ENCODE measurements at places on chromosomes 1 and 21.

- DNase-seq, result no peak
Observed at GRCh38 chr1:55876276-55877060, 661.3 kb upstream of the USP24 start.

- DNase-seq, result no peak
Observed at GRCh38 chr1:53981220-53981619, 35.1 kb downstream of the LRRC42 start.

DNA sequence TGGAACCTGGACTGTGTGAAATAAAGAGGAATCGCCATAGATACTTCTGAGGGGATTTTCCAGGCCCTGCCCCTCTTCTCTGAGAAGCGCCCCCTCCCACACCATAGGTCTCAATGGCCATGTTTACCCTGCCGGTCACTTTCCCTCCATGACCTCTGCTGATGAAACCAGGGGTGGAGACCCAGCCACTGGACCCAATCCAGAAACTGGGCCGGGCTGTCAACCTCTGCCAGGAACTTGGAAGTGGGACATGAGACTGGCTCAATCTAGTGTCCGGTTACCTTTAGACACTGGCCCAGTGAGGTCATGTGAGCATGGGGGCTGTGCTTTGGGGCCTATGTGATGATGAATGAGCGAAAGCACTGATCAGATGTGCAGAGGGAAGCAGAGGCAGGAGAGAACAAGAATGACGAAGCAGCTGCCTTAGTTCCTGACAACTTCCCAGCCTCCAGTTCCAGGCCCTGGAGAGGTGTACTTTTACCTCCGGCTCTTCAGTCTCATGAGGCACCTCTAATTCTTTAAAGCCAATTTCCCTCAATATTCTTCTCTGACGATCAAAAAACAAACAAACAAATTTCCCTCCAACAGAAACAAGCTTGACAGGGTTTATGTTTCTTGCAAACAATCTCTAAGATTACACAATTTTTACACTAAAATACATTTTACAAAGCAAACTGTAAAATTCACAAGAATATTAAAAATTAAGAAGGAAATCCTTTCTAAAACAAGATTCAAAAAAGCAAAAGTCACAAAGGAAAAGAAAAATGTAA is 4.9 kb downstream of the ASAP3 start:
- DNase-seq, result peak; percentile 80

DNA sequence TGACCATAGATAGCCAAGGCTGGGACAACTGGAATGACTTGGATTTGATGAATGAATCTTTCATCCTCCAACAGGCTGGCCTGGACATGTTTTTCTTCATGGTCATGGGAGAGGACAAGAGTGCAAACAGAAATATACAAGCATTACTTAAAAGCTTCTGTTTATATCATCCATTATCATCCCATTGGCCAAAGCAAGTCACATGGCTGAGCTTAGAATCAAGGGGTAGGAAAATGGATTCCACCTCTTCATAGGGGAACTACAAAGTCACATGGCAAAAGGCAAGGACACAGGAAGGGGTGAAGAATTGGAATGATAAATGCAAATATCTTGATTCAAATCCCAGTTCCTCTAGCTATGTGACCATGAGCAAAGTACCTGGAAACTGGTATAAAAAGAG is 90.2 kb upstream of the BARHL2 start:
- no peak for DNase-seq

DNA sequence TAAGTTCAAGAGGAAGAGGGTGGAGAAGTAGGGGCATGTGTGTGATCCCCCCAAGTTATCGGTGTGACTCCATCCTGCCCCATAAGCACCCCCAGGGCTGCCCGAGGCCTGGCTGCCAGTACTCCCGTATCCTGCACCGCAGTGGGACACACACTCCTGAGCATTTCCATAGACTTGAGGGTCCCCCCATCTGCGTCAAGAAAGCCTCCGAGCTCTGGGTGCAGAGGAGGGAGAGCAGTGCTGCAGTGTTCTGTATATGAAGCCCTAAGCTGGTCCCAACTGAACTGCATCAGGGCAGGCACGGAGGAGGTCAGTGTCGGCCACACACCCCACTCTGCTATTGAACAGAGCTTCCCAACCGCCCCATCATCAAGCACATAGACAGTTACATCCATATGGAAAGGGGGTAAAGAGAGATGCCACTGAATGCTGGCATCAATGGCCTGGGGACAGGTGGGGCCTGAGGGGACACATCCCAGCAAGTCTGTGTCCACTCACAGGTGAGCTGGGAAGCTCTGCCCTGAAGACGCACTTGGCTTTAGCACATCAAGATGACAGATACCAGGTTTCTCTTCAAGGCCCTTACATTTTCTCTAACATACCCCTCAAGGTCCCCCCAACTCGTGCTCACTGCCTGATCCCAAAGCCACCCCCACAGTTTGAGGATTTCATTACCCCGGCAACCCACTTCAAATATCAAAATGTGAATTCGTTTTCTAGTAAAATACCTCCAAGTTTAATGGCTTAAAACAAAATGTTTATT is 64.3 kb downstream of the EVA1C start:
- DNase-seq, result no peak

DNA sequence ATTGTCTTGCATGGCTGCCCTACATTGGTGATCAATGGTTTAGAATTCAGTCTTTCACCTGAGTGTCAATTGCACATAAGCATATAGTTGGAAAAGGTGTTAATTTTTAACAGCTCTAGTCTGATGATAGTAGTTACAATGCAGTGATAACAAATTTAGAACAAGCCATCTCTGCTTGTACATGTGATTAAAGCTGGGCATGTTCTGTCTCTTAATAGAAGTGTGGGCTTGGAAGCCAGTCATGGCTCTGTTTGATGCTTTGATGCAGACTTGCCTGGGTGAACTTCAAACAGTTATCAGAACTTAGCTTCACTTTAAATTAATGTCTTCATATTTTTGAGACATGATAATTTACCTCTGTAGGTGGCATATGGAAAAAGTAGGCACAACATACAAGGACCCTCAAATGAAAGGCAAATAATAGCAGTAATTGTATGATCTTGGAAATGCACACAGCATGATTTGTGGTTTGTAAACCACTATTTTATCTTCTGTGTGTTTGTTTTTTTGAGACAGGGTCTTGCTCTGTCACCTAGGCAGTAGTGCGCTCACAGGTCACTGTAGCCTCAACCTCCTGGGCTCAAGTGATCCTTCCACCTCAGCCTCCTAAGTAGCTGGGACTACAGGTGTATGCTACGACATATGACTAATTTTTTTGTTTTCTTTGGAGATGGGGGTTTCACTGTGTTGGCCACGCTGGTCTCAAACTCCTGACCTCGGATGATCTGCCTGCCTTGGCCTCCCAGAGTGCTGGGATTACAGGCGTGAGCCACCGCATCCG is 3.8 kb downstream of the DDI2 start:
- no peak for DNase-seq

GRCh38 chr1:165143437-165144065 is 213.0 kb downstream of the LMX1A start:
- DNase-seq, result no peak

GRCh38 chr21:40770435-40771055 is 76.4 kb downstream of the DSCAM start:
- DNase-seq, result no peak

GRCh38 chr1:185837711-185838110 is 103.5 kb downstream of the HMCN1 start:
- DNase-seq, result no peak

GRCh38 chr21:34671891-34672290 is 3.1 kb downstream of the CLIC6 start:
- no peak for DNase-seq

DNA sequence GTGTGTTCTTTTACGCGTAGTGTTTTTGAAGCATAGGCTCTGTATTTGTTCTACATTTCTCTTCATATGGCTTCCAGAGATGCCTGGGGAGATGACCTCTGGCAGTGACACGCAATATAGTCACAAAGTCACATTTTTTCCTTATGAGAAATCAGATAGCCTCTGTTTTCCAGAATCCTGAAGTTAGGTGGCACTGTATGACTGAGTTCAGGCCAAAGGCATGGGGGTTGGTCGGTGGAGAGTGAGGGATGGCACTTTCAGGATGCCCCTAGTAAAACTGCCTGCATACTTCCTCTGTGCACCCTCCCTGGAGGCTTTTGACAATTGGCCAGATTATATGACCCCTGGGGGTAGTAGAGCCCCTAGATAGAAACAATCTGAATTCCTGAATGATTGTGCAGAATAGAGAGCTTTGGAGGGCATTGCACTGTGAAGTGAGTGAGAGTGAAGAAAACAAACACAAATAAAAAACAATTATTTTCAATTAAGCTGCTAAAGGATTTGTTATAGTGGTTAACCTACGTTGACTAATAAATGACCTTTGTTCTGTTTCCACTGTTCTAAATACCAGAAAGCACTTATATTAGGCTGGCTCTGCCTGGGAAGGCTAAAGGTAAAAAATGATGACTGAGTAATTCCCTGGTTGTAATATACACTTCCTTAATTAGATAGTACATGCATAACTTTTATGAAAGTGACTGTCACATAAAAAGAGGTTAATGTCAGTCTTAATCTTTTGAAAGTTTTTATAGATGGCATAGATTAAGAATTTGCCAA is 1660.8 kb downstream of the PLA2G4A start:
- DNase-seq, result no peak

- no peak for DNase-seq
Observed at GRCh38 chr1:233034836-233035235, 84.4 kb downstream of the NTPCR start.

DNA sequence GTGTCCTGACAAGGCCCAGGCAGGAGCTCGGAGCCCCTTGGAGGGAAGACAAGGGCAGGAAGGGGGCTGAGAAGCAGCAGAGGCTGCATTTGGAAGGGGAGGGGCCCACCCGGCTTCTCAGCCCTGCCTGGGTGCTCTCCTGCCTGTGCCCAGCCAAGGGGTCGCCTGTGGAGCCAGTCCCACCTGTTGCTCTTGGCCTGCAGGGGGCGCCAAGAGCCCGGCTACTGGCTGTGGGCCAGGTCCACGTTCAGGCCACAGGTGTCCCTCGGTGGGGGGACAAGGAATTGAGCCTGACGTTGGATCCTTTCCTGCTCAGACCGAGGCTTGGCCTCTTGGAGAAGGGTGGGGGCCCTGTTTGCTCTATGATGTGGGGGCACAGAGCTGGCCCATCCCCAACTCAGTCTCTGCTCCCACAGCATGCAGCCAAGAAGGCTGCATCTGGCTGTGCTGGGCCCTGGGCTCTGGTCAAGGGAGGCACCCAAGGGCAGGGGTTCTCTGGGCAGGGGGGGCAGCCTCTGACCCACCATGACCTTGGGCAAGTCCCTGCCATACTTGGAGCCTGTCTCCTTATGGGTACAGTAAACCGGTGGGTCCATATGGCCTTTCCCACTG is 10.9 kb downstream of the WNT4 start:
- DNase-seq, result peak; percentile 45

DNA sequence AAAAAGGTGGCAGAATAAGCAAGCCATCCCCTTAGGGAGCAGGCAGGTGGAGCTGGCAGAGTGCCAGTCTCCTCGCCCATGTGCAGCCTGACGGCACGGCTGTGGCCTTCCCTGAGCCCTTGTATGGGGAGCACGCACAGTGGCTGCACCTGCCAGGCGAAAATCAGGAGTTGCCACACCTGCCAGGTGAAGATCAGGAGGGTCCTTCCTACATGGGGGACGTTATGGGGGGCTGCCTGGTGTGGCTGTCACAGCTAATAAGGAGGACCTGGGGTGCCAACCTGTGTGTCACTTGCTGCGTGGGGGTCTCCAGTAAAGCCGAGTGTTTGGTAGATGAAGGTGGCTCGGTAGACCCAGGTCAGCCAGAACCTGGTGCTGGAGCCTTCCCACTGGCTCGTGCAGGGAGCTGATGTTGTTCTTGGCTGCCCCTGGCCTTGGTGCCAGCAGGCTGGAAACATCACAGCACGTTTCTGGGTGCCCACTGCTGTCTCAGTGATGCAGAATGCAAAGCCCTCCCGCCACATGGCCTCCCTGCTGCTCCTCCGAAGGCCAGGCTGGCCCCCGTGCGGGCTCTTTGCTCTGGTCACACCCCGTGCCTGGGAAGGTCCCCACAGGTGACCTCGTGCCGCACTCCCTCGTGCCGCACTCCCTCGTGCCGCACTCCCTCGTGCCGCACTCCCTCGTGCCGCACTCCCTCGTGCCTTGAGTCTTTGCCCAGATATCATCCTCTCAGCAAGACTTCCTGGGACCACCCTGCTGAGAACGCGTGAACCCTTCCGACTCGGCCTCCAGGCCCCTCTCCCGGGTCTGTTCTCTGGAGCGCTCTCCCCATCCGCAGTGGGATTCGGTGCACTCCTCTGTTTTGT is 55.4 kb downstream of the SLC37A1 start:
- peak; percentile 5 for DNase-seq
